ENCODE measurements at places on chromosomes 12 and 14. TPM values are rescaled to one million over a fixed set of nuclear protein-coding genes. Genes with fewer than 3 reads are reported as not detected.

Gene GPHB5
- not detected for total RNA-seq

Gene BATF
- total RNA-seq: 149 TPM

Gene OTOGL
- not detected for total RNA-seq

Gene DGKA
- 575 TPM for total RNA-seq

Gene MLXIP
- total RNA-seq: 59.2 TPM

Gene ANKRD33
- total RNA-seq: not detected

Gene PROX2
- total RNA-seq: not detected

Gene TOMM20L
- not detected for total RNA-seq

Gene SMCO2
- total RNA-seq: 1.4 TPM

Gene FBRSL1
- total RNA-seq: 56.2 TPM

Gene CTSG
- total RNA-seq: not detected

Gene FAM186B
- total RNA-seq: 0.29 TPM

Gene OR6C2
- not detected for total RNA-seq

Gene KITLG
- not detected for total RNA-seq

Gene ENDOU
- total RNA-seq: not detected

Gene MAP3K9
- 5.0 TPM for total RNA-seq

Gene EPS8
- total RNA-seq: 0.61 TPM

Gene NKX2-1
- not detected for total RNA-seq

Gene ZNF26
- 18.5 TPM for total RNA-seq

Gene TMEM19
- 13.9 TPM for total RNA-seq

Gene RPL10L
- total RNA-seq: not detected

Gene RNASE7
- total RNA-seq: not detected

Gene UBR7
- 32.7 TPM for total RNA-seq

Gene A2M
- total RNA-seq: not detected

Gene FOXN4
- total RNA-seq: not detected

Gene GPRC5A
- total RNA-seq: not detected

Gene PDE3A
- not detected for total RNA-seq

Gene IPO8
- total RNA-seq: 48.5 TPM

Gene KRT78
- not detected for total RNA-seq

Gene CISTR
- not detected for total RNA-seq

Gene CBX5
- total RNA-seq: 125 TPM

Gene PSMA3
- 367 TPM for total RNA-seq

Gene IKZF4
- 33.2 TPM for total RNA-seq

Gene INHBC
- not detected for total RNA-seq

Gene SLC38A1
- 173 TPM for total RNA-seq

Gene LHX5
- total RNA-seq: not detected

Gene GALNT9
- not detected for total RNA-seq

Gene GPR137C
- 0.47 TPM for total RNA-seq

Gene MRPL52
- total RNA-seq: 136 TPM

Gene TPPP2
- not detected for total RNA-seq
